ENCODE measurements at places on chromosomes 6 and 20.
A peak's percentile ranks its signal among the peaks of the same experiment; 100 is the strongest.

- H3K4me3 ChIP-seq = no peak overlapping the region
- H3K4me1 ChIP-seq = no peaks in the 10 kb centered on the region
- no peaks in the 10 kb centered on the region for H3K36me3 ChIP-seq
- no peak overlapping the region for H3K27ac ChIP-seq
- H3K27me3 ChIP-seq = no peaks in the 10 kb centered on the region
- DNase-seq = no peak
Measured at GRCh38 chr20:41287327-41287726, 30.2 kb downstream of the ZHX3 start.

DNA sequence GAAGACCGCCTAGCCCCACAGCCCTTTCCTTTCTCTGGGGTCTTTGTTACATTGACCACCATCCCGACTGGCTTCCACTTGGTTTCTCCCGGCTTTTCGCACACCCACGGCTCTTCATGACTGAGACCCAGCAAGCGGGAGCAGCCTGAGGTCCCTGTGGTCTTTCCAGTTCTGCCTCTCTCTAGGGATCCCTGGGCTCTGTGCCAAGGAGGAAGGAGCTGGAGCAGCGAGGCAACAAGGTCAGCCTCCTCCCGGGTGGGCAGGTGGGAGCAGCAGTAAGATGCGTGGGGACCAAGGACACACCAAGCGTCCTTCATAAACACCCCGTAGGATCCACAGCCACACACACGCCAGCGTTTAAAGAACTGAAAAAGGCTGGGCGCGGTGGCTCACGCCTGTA is 29.6 kb upstream of the MRGBP start:
- H3K4me3 ChIP-seq = no peak overlapping the region
- no peaks in the 10 kb centered on the region for H3K27me3 ChIP-seq
- H3K27ac ChIP-seq = no peak overlapping the region
- no peaks in the 10 kb centered on the region for H3K36me3 ChIP-seq

- no peaks in the 10 kb centered on the region for H3K4me1 ChIP-seq
- no peak for DNase-seq
- peaks cover 3% of the 10 kb centered on the region for H3K27me3 ChIP-seq
- H3K4me3 ChIP-seq = no peak overlapping the region
- no peak overlapping the region for H3K27ac ChIP-seq
Measured at GRCh38 chr6:30997301-30997700, 13.0 kb upstream of the MUC22 start.

DNA sequence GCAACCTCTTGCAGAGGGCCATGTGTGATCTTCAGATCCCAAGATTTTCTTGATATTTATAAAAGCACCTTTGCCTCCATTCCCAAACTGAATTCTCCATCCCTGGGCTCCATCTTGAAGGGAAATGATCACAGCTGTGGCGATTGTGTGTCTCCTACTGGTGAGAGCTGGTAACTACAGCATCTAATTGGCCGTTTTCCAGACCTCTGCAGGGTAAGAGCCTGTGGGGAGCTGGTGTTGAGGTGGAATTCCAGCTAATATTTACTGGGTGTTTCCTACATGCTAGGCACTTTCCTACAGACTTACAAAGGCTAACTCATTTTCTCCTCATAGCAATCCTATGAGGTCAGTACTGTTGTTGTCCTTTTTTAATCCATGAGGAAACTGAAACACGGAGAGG is 59.2 kb upstream of the FNDC1 start:
- DNase-seq = peak; percentile 16
- no peak overlapping the region for H3K27ac ChIP-seq
- H3K36me3 ChIP-seq = no peaks in the 10 kb centered on the region

DNA sequence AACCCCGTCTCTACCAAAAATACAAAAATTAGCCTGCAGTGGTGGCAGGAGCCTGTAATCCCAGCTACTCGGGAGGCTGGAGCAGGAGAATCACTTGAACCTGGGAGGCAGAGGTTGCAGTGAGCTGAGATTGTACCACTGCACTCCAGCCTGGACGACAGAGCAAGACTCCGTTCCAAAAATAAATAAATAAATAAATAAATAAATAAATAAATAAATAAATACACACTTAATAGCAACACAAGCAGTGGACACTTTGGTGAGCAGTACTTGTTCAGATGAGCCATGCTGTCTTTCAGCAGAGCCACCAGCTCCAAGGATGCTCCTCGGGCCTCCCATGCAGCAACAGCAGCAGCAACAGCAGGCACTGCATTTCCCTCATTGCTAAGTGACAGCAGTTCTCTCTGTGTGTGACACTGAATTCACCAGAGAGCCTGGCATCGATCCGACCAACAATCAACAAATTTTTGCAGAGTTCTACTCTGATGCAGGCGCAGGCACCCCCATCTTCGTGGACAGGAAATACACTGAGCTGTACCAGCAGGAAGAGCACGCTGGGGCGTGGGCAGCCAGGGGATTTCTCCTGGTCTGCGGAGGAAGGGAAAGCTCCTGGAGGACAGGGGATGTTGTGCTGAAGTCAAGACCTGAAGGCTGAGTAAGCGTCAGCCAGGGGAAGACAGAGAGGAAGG is 54.0 kb upstream of the SNX9 start:
- no peaks in the 10 kb centered on the region for H3K36me3 ChIP-seq
- no peak for DNase-seq
- no peak overlapping the region for H3K27ac ChIP-seq
- H3K4me1 ChIP-seq = peaks cover 11% of the 10 kb centered on the region

GRCh38 chr6:144123421-144123820 is 26.9 kb upstream of the STX11 start:
- H3K4me3 ChIP-seq = no peak overlapping the region
- DNase-seq = no peak
- H3K27ac ChIP-seq = no peak overlapping the region
- no peaks in the 10 kb centered on the region for H3K36me3 ChIP-seq
- no peaks in the 10 kb centered on the region for H3K4me1 ChIP-seq
- H3K27me3 ChIP-seq = no peaks in the 10 kb centered on the region

- H3K36me3 ChIP-seq = no peaks in the 10 kb centered on the region
- H3K4me1 ChIP-seq = no peaks in the 10 kb centered on the region
Measured at GRCh38 chr6:147586044-147586443, 77.6 kb downstream of the SAMD5 start.

DNA sequence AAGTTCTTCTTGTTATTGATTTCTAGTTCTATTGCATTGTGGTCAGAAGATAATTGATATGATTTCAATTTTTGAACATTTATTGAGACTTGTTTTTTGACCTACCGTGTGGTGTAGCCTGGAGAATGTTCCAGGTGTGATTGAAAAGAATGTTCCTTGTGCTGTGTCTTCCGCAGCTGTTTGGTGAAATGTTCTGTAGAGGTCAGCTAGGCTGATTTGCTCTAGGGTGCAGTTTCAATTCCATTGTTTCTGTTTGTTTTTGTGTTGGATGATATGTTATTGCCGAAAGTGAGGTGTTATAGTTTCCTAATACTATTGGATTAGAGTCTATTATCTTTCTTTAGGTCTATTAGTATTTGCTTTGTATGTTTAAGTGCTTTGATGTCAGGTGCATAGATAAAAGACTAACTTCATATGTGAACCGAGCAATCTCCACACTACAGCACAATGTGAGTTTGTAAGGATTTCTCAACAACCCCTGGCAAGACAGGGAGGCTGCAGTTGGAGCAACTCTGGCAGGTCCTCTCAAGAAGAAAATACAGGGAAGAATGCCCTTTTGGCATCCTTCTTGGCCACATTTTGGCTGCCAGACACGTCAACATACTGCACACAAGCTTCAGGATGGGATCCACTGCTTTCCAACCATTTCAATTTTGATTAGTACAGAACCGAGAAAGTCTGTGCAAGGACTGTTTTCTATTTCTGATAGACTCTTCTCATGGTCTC is 320.7 kb downstream of the RNF144B start:
- DNase-seq = no peak
- H3K36me3 ChIP-seq = no peaks in the 10 kb centered on the region
- H3K27ac ChIP-seq = no peak overlapping the region
- no peak overlapping the region for H3K4me3 ChIP-seq
- no peaks in the 10 kb centered on the region for H3K27me3 ChIP-seq

- no peaks in the 10 kb centered on the region for H3K4me1 ChIP-seq
- no peaks in the 10 kb centered on the region for H3K27me3 ChIP-seq
- no peak overlapping the region for H3K27ac ChIP-seq
- H3K36me3 ChIP-seq = no peaks in the 10 kb centered on the region
- H3K4me3 ChIP-seq = no peak overlapping the region
- no peak for DNase-seq
Measured at GRCh38 chr6:163001330-163001729, 273.6 kb downstream of the PACRG start.

GRCh38 chr6:21455071-21455470 is 138.5 kb upstream of the SOX4 start:
- no peaks in the 10 kb centered on the region for H3K27me3 ChIP-seq
- no peak overlapping the region for H3K27ac ChIP-seq
- no peaks in the 10 kb centered on the region for H3K4me1 ChIP-seq
- no peak overlapping the region for H3K4me3 ChIP-seq

DNA sequence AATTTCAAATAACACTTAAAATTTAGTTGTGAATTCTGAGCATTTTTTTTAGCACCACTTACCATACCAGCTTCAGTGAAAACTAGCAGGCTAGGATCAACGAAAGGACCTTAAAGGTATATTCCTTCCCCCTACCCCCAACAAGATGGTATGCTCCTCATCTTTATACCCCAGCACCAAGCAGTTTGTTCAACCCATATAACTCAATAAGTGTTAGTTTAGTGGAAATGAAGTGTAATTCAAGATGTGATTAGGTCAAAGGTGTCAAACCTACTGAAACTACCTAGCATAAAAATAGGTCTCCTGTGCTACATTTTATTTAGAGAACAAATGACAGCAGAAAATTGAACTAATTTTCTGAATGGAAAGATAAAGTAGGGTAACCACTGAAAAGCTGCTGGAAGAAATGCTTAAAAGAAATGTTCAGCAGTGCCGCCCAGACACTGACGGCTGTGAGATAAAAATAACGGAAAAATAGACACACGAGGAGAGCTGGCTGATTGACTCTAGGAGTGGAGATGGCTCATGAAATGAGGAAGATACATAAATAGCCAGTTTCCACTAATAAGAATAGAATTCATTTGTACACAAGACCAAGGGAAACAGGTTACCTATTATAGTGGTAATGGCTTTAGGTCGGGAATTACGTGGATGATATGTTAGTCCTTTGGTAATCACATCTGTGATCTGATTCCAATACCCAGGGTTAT is 94.8 kb downstream of the IPCEF1 start:
- H3K4me1 ChIP-seq = no peaks in the 10 kb centered on the region
- no peaks in the 10 kb centered on the region for H3K36me3 ChIP-seq
- no peak for DNase-seq
- no peak overlapping the region for H3K4me3 ChIP-seq
- H3K27me3 ChIP-seq = no peaks in the 10 kb centered on the region

- H3K36me3 ChIP-seq = no peaks in the 10 kb centered on the region
- no peaks in the 10 kb centered on the region for H3K27me3 ChIP-seq
- no peak overlapping the region for H3K4me3 ChIP-seq
- H3K4me1 ChIP-seq = no peaks in the 10 kb centered on the region
Measured at GRCh38 chr6:96391776-96392360, 129.7 kb upstream of the UFL1 start.

- DNase-seq = no peak
- peak overlapping the region; percentile 44 for H3K4me3 ChIP-seq
- peaks cover 10% of the 10 kb centered on the region for H3K4me1 ChIP-seq
- no peak overlapping the region for H3K27ac ChIP-seq
- no peaks in the 10 kb centered on the region for H3K27me3 ChIP-seq
- no peaks in the 10 kb centered on the region for H3K36me3 ChIP-seq
Measured at GRCh38 chr20:33401921-33402369, 626 bp upstream of the CDK5RAP1 start.

DNA sequence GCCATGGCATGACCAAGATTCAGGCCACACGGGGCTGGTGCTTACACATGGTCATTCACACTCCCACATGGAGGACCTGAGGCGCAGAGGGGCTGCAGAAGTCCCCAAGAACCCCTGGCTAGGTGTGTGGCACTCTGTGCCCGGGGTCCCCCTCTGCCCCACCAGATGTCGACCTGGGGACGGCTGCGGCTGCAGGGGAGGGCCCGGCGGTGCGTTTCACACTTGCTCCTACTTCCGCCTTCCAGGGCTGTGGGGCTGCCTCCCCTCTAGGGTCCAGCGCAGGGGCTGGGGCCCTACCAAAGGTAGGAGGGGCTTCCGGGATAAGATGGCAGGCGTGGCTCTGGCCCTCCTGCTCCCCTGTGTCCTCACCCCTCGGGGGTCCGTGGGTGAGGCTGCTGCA is 81.1 kb upstream of the SLCO4A1 start:
- H3K27me3 ChIP-seq = no peaks in the 10 kb centered on the region
- DNase-seq = no peak
- no peaks in the 10 kb centered on the region for H3K36me3 ChIP-seq
- no peak overlapping the region for H3K27ac ChIP-seq
- no peak overlapping the region for H3K4me3 ChIP-seq

Data from endothelial cell of umbilical vein (primary cell).